ENCODE measurements at places on chromosomes 2 and 18.

GRCh38 chr2:239608723-239609122 is 207.9 kb upstream of the HDAC4 start:
- DNase-seq, result no peak

DNA sequence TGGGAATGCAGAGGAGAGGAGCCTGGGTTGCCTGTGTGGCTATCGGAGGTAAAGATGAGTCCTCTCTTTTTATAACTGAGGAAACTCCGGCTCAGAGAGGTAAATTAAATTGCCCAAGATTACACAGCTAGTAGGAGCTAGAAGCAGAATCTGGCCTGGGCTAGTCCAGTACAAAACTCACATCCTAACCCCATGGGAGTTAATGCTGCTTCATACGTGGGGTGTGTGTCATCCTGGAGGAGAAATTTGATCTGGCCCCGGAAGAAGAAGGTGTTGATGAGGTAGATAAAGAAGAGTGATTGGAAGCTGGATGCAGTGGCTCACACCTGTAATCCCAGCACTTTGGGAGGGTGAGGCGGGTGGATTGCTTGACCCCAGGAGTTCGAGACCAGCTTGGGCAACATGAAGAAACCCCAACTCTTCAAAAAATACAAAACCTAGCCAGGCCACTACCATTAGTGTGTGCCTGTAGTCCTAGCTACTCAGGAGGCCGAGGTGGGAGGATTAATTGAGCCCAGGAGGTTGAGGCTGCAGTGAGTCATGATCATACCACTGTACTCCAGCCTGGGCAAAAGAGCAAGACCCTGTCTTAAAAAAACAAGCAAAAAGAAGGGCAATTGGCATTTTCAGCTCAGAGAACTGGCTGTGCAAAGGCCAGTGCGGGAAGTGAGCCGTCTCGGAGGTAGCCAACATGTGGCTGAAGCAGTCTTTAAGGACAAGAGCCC is 33.7 kb downstream of the CTIF start:
- no peak for DNase-seq

GRCh38 chr2:174901075-174901474 is 104.1 kb downstream of the CHN1 start:
- no peak for DNase-seq

- DNase-seq, result no peak
Observed at GRCh38 chr2:227025510-227025909, 138.5 kb downstream of the COL4A4 start.

- DNase-seq, result no peak
Observed at GRCh38 chr2:123916051-123916450, 109.0 kb upstream of the CNTNAP5 start.

- no peak for DNase-seq
Observed at GRCh38 chr2:219560037-219560892, 11.1 kb downstream of the OBSL1 start.

DNA sequence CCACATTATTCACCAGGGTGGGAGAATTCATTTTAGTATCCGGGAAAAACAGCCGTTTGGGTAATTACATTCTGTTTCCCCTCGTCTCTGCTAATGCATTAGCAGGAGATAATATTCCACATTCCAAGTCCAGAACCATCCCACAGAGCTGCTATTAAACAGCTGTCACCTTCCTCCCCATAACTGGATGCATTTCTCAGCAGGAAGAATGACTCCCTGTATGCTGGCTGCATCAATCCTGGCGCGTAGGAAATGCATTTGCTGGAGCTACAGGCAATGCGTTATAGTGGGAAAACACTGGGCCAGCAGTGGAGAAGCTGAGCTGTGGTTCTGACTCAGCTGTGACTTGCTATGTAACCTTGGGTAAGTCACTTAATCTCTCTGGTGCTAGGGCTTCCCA is 246.0 kb downstream of the CLIP4 start:
- DNase-seq, result no peak

DNA sequence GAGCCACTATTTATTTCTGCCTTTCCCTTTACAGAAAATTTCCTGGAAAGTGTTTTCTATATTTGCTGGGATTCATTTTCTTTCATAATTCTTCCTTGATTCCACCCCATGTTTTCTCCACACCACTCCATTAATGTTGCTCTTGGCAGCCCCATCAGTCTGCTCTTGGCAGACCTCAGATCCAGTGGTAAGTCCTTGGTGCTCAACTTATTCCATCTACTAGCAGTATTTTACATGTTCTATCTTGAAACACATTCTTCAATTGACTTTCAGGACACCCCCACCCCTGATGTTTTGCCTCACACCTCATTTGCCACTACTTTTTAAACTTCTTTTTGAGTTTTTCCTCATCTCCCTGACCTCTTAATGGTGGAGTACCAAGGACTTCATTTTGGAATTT is 65.0 kb downstream of the HNMT start:
- DNase-seq, result no peak

- no peak for DNase-seq
Observed at GRCh38 chr2:231928901-231929725, 2.9 kb upstream of the NPPC start.

GRCh38 chr2:144014103-144014502 is 505.8 kb downstream of the ZEB2 start:
- DNase-seq, result no peak

GRCh38 chr2:5076599-5076998 is 615.6 kb upstream of the SOX11 start:
- DNase-seq, result no peak

DNA sequence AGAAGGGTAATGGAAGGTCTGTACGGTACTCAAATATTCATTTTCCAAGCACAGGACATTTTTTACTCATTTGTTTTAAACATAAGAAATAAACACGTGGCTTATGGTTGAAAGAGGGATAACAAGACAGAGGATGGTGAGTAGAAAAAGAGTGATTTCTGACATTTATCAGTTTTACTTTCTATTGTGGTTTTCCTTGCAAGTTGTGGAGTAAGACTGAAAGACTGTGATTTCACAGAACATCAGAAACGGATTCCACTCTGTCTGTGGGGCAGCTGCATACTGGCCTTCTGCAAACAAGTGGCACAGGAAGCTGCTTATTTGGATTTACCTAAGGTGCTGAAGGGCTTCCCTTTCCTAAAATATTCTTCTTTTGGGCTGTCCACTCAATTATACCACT is 122.2 kb upstream of the ITGB6 start:
- no peak for DNase-seq

DNA sequence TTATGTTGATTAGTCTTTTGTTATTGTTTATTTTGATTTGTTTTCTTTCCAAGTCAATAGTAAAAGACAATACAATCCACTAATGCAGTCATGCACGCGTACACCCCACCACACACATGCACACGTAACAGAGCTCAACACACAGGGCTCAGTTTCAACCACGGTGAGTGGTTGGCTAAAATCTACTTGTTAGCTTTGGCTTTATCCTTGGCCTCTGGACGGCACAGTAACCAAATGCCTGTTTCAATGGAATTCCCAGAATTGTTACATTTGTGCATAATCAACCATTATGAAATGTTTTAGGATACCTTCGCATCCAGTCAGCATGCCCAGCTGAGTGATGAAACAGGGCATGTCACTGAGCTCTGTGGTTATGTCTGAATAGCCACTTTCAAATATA is 53.2 kb downstream of the NYAP2 start:
- no peak for DNase-seq

DNA sequence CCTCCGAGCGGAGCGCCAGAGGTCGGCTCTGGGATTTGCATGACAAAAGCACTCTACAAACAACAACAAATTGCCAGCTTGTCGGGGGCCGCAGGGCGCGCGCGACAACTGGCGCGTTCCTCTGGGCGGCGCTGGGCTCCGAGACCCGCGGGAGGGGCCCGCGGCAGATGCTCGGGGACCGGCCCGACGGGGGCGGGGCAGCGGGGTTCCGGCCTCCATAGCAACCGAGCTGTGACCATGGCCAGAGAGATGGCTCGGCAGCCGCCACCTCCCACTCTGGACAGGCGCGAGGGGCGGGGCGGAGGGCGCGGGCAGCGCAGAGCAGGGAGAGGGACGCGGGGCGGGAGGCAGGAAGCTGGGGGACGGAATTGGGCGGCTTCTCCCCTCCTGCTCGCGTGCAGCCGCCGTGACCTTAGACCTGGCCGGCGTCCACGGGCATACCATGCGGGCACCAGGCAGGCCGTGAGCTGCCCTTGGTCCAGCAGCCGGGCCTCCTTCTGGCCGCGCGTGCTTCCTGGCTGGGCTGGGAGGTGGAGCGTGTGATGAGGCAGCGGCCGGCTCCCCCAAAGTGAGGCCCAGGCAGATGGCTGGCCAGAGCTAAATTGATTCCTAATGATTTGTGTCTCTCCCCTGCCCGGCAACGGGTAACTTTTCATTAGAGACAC is 171.5 kb downstream of the CELF4 start:
- peak; percentile 90 for DNase-seq

DNA sequence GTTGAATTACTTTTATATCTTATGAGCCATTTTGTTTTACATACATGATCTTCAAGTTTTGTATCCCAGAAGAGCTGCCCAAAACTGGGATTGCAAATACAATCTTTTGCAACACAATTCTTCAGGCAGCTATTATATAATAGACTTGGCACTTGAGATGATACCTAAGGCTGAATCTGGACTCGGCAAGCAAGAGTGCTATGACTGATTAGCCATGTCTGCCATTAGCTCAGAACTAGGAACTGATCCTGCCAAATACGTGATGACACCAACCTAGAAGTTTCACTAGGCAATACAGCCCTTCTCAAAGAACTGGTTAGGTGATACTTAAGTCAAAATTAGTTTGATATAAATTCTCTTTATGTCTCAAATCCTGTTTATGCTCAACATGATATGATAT is 619.6 kb downstream of the CPS1 start:
- DNase-seq, result no peak

- no peak for DNase-seq
Observed at GRCh38 chr18:9946831-9947230, 33.0 kb downstream of the VAPA start.

GRCh38 chr2:126707941-126708340 is 52.0 kb downstream of the GYPC start:
- DNase-seq, result no peak

GRCh38 chr18:32707147-32707546 is 65.7 kb downstream of the KLHL14 start:
- no peak for DNase-seq

- DNase-seq, result no peak
Observed at GRCh38 chr18:42011053-42011452, 56.0 kb downstream of the PIK3C3 start.

- DNase-seq, result no peak
Observed at GRCh38 chr2:24182507-24182906, 7.7 kb downstream of the FAM228A start.

- DNase-seq, result no peak
Observed at GRCh38 chr2:54480025-54480424, 23.9 kb downstream of the SPTBN1 start.

GRCh38 chr2:191839918-191840804 is 6.7 kb downstream of the CAVIN2 start:
- DNase-seq, result no peak

- no peak for DNase-seq
Observed at GRCh38 chr2:22798386-22798785, 586.6 kb upstream of the KLHL29 start.

DNA sequence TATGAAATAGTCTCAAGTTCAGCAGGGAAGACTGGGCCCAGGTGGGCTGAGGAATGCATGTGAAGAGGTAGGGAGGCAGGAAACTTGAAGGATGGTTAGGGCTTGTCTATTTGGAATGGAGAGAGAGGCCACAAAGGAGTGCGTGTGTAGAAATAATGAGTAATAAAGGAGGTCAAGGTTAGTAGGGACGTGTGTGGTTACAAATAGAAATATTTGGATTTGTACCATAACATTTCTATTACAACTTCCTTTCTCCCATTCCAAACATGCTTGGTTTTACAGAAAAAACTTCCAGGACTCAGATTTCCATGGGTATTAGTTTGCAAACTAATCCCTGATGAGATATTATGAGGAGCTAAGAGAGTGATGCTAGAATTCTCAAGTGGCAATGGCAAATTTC is 280.6 kb downstream of the NCKAP5 start:
- no peak for DNase-seq

GRCh38 chr18:2920546-2921343 is 73.9 kb downstream of the EMILIN2 start:
- DNase-seq, result no peak

DNA sequence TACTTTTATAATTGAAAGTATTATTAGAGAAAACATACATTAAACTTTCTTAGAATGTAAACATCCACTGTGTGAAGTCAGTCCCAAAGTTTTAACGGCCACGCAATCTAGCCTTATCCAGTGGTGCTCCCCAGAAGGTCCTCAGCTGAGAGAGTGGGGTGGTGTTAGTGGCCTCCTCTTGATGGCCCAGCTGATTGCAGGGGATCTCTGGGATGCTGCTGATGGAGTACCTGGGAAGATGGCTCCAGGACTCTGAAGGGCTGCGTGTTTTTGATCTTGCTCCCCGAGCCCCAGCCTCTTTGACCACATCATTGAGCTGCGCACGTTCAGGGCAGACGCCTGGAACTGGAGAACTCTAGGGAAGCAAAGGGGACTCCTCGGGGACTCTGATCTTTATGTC is 181.4 kb downstream of the FAM210A start:
- DNase-seq, result no peak

GRCh38 chr2:113698892-113699447 is 57.5 kb downstream of the SLC35F5 start:
- no peak for DNase-seq

GRCh38 chr2:235295831-235296230 is 198.0 kb upstream of the AGAP1 start:
- no peak for DNase-seq

DNA sequence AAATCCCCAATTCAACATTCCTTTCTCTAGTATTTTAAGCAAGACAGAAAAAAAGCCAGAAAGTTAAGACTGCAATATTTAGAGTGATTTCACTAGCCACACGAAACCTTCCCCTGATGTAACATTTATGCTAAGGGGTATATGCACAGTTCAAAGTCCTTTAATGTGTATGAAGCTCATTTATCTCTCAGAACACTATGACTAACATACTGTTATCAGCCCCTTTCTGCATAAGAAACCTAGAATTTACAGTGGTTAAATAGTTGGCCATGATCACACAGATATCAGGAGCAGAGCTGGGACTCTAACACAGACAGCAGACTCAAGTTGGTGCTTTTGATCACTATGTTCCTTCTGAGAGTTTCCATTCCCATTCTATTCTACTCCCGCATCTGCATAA is 185.5 kb downstream of the CDH2 start:
- no peak for DNase-seq

DNA sequence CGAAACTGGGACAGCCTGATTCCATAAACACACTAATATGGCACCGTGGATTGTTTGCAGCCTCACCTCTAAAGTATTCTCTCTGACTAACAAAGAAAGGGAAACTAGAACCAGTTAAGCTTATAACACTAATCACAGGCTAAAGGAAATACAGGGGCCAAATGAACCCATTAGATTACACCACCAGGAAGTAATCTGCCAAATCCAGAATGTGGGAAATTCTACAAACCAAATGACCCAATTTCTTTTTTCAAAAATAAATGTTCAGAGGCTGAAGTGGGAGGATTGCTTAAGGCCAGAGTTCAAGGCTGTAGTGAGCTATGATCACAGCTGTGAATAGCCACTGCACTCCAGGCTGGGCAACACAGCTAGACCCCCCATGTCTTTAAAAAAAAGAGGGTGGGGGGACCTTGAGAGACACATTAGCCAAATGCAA is 1.5 kb upstream of the MPPE1 start:
- no peak for DNase-seq
